NCI-H187 treated with DMSO at 0.1 percent for 48 hours (cell line): ENCODE measurements at places on chromosomes 2 and 18.

DNA sequence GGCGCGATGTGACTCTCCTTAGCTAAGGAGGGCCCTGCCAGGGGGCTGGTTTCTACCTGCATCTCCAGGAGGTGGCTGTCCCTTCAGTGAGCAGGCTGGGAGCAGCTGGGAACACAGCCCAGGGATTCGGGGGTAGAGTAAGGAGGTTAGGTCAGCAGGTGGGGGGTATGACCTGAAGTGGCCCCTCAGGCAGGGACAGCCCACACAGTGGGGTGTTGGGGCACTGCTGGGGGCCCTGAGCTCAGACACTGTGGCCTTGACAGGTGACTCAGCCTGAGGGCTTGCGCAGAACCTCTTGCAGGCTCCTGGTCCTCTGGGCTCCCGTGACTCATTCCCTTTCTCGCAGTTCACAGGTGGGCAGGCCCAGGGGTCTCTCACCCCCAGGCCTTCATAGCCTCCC is 185.8 kb upstream of the BCL2L11 start:
- no peak for DNase-seq

- DNase-seq, result no peak
Measured at GRCh38 chr2:190318931-190319554, 583 bp downstream of the HIBCH start.

DNA sequence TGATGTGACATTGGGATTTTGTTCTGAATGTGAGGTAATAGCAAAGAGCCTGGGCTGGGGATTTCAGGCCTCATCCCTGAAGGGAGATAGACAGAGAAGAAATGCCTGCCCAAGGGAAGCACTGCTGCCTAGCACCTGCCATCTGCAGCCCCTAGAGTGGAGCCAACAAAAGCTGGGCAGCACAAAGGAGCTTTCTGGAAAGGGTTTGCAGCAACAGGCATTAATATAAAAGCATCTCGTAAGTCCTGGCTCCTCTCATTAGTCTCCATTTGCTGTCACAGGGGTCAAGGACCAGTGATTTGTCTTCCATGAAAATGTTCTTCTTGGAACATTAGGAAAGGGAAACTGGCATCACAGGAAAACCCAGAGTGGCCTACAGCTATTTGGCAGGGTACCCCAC is 157.2 kb upstream of the SLC14A2 start:
- DNase-seq, result no peak

- no peak for DNase-seq
Measured at GRCh38 chr18:60838677-60839076, 466.1 kb upstream of the MC4R start.

DNA sequence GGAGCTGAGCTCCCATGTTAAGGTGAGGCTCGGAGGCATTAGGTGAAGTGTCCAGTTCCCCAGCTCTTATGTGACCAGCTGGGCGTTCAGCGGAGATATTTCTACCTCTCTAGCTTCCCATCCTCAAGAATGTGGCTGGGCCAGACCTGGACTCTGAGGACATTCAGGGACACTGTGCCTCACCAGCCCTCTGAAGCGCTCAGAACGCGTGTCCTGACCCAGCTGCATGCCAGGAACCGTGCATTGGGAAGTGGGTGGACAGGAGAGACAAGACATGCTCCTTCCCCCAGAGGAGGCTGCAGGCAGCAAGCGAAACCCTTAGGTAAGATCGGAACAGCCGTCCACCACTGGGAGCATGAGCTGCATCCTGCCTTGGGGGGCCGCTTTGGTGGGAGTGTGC is 38.0 kb upstream of the GPAT2 start:
- no peak for DNase-seq

DNA sequence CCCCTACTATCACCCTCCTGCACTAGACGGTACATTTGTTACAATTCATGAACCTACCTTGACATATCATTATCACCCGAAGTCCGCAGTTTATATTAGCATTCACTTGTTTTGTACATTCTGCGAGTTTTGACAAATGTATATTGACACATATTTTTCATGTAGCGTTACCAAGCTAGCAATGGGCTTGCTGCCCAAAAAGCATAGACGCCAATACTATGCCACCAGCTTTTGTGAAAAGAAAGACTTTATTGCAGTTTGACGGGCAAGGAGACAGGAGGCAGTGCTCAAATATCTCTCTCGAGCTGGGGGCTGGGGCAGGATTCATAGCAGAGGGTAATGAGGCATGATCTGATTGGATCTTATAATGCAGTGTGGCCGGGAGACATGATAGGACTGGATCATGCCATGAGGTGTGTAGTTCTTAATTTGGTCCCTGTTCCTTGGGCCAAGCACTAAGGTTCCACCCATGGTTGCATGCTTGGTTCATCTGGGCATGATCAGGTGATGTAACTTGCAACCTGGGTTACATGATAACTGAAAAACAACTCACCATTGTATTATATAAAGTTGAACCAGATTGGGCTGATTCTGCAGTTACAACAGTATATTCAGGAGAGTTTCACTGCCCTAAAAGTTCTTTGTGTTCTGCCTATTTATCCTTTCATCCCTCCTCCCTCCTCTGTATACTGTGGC is 162.3 kb downstream of the RTN4 start:
- DNase-seq, result no peak

- DNase-seq, result no peak
Measured at GRCh38 chr18:52009958-52010357, 330.0 kb upstream of the DCC start.

GRCh38 chr18:43869451-43870008 is 592.2 kb upstream of the SYT4 start:
- no peak for DNase-seq

DNA sequence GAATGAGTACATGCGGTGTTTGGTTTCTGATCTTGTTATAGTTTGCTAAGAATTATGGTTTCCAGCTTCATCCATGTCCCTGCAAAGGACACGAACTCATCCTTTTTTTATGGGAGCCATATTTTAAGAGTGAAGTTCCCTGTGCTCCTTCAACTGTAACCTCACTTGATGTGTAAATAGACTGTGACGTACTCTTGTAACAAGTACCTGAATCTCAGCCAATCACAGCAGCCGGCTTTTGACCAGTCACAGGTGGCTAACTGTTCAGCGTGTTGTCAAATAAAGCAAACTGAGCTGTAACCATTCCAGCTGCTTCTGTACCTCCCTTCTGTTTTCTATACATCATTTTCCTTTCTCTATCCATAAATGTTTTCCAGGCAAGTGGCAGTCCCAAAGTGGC is 774.3 kb upstream of the HS6ST1 start:
- peak; percentile 81 for DNase-seq

DNA sequence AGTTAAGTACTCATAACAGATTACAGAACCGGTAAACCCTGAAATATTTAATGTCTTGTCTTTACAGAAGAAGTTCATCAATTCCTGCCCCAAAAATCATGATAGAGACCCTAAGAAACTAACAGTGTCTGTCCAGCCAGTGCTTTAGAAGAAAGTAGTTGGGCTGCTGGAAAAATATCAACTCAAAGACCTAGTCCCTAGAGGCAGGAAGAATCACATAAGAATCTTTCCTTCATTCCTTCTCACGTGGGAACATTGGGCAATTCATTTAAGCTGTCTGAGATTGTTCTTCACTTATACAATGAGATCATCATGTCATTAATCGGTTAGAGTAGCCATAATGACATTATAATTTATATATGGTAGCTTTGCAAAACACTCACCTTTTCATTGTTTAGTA is 156.4 kb downstream of the CCBE1 start:
- no peak for DNase-seq

DNA sequence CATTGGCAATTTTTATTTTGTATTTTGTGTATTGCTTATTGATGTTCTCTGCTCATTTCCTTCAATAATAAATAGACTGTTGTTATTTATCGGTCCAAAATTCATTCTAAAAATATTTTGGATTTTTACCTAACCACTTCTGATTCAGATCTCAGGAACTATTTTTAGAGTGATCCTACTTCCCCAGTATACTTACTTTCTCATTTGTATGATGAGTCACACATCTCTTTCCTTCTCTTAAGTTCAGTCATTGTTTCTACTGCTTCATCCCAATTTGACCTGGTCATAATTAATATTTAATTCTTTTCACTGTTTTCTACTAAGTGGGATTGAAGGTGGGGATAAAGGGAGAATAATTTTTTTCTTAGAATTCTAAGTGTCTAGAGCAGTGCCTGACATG is 75.1 kb downstream of the AGPS start:
- no peak for DNase-seq

DNA sequence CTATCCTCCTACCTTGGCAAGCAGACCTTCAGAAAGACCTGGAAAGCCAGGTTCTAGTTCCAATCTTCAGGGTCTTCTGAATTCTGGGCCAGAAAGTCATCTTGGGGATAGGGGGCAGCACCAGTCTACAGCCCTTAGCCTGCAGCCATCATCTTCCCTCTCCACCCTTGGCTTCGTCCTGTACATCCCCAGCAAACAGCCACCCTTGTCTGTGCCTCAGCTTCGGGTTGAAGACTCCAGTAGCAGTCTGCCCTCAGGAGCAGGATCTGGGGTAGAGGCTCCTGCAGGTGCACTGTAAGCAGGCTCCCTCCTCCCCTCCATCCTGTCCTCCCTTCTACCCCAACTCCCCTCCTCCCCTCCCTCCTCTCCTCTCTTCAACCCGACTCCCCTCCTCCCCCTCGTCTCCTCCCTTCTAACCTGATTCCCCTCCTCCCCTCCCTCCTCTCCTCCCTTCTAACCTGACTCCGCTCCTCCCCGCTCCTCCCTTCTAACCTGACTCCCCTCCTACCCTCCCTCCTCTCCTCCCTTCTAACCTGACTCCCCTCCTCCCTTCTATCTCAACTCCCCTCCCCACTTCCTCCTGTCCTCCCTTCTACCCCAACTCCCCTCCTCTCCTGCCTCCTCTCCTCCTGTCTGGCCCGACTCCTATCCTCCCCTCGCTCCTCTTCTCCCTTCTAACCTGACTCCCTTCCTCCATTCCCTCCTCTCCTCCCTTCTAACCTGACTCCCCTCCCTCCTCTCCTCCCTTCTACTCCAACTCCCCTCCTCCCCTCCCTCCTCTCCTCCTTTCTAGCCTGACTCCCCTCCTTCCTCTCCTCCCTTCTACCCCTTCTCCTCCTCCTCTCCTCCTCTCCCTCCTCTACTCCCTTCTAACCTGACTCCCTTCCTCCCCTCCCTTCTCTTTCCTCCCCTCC is 90.1 kb upstream of the SMAD2 start:
- no peak for DNase-seq

DNA sequence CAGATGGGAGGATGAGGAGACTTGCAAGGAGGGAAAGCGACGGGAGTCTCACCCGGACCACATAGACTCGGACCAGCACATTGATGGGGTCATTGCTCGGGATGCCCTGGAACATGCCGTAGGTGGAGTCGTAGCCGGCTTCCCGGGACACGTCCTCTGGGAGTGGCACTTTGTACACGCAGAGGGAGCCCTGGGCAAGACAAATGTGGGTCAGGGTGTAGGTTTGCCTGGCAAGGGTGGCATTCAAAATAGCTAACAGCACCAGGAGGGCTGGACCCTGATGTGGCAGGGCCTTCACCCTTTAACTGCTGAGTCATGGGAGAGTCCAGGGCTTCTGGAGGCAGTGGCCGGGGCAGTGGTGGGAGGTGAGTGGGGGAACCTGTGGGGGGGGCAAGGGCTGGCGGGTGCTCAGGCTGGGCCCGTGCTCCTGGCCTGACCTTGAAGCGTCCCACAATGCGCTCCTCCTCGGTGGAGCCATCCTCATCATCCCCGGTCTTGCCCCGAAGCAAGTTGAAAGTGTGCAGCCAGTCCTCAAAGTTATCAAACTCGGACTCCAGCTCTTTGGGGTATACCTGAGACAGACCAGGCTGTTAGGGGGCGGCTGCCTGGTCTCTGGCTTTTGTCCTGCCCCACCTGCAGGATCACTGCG is 11.1 kb downstream of the OTOF start:
- DNase-seq, result no peak
